ENCODE measurements at places on chromosomes 3 and 15.

- DNase-seq: no peak
Observed at GRCh38 chr3:15887261-15887660, 89.5 kb upstream of the ANKRD28 start.

- DNase-seq: no peak
Observed at GRCh38 chr3:143896486-143896885, 48.2 kb upstream of the SLC9A9 start.

- DNase-seq: peak; percentile 73
Observed at GRCh38 chr15:84654689-84655453, 788 bp upstream of the WDR73 start.

- no peak for DNase-seq
Observed at GRCh38 chr3:197545571-197545970, 10.2 kb downstream of the BDH1 start.

- no peak for DNase-seq
Observed at GRCh38 chr15:73087098-73087497, 34.8 kb downstream of the NEO1 start.

GRCh38 chr15:77168141-77168540, 97.2 kb upstream of the TSPAN3 start:
- DNase-seq: no peak
